ENCODE measurements at places on chromosomes 16 and 17.

DNA sequence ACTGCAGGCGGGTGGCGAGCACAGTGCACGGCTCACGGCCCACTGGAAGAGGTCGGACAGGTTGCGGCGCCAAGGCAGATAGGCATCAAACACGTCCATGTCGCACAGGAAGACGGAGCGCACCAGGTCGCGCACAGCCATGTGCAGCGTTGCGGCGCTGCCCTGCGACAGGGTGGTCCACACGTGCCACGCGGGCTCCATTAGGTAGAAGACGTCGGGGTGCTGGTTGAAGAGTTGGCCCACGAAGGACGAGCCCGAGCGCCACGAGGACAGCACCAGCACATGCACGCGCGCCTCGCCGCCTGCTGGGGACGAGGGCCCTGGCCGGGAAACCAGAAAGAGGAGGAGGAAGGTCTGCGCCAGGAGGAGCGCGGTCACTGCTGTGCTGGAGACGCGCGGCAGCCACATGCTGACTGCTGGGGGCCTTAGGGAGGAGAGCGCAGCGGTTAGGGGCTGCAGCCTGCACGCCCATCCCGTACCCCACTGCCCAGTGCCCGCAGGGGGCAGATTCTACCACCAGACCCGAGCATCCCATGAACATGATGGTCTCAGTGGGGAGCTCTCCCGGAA lies 15.0 kb upstream of the TMEM170A start:
- DNase-seq = no peak

- DNase-seq = no peak
Observed at GRCh38 chr17:69815406-69815805, 259.6 kb upstream of the KCNJ16 start.

DNA sequence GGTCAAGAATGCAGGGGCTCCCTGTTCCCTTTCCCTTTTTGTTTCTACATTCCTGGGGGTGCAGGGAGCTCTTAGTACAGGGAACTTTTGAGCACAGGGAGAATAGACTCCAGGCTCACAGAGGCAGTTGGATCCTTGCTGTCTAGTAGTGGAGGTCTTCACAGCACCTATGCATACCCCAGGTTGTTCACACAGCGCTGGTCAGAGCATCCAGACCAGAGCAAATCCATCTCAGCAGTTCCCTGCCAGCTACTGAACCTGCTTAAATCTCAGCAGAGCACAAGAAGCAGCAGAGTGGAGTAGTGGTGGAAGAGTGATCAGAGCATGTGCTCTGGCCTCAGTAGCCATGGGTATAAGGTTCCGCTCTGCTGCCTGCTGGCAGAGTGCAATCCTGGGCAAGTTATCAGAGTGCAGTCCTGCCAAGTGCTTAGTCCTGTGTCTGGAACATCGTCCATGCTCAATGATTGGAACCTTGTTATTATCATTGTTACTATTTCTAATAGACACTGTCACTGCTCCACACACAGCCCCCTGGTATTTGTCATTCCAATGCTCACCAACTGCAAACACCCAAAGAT lies 220.4 kb downstream of the CBLN1 start:
- no peak for DNase-seq

DNA sequence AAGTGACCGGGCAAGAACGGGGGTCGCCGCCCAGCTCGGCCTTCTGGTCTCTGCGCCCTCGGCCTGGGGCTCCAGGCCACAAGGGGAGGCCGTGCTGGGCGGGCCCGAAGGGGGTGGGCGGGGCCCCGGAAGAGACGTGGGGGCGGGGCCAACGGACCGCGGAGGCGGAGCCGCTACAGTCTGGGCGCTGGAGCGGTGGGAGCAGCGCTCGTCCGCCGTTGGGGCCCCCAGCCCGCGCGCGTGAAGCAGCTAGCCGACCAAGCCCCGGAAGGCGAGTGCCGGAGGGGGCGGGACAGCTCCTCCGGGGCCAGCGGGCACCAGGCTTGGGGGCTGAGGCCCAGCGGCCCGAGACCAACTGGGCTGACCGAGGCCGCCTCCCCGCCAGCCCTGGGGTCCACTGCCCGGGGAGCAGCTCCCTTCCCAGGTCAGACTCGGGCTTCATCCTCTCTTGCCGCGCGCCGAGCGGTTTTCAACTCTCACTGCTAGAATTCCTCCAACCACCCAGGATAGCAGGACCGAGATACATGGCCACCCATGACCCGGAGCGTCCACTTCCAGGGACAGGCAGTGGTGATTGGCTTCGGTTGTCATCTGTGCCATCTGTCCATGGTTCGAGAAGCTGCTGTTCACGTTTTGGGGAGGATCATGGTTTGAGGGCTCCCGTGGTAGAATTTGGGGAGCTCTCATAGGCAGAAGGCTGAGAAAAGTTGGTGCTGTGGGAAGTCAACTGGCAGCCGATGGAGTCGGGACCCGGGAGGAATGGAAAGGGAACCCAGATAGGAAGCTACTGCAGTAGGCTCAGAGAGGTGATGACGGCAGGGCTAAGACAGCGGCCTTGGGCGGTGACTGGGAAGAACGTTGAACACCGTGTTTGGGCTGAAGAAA lies 44.6 kb upstream of the LCMT1 start:
- DNase-seq = peak; percentile 55

- no peak for DNase-seq
Observed at GRCh38 chr17:47632991-47633390, 16.7 kb upstream of the KPNB1 start.

DNA sequence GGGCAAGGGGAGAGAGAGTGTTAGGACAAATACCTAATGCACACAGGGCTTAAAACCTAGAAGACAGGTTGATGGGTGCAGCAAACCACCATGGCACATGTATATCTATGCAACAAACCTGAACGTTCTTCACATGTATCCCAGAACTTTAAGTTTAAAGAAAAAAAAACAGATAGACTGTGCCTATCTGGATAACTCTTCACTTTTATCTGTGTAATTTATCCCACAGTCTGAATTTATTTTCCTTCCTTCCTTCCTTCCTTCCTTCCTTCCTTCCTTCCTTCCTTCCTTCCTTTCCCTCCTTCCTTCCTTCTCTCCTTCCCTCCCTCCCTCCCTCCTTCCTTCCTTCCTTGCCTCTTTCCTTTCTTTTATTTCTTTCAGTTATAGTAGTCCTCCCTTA lies 370.7 kb downstream of the CDH8 start:
- no peak for DNase-seq

GRCh38 chr16:9275377-9275776 lies 183.9 kb downstream of the HAPSTR1 start:
- DNase-seq = no peak

GRCh38 chr17:12229335-12229734 lies 208.7 kb downstream of the MAP2K4 start:
- DNase-seq = no peak

DNA sequence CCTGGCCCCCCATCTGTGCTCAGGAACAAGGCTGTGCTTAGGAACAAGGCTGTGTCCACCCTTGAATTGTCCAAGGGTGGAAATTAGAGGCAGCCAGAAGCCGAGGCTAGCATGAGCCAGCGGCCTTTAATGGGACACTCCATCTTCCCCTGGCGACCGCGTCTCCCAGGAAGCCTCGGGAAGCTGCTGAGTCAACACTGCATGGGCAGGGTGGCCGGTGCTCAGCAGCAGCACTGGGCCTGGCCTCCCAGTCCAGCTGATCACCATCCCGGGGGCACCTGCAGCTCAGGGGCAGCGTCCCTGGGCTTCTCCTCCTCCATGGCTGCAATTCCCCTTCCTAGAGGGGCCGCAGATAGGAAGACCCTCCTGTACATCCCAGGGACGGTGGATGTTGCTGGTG lies 180.8 kb downstream of the ENGASE start:
- no peak for DNase-seq

GRCh38 chr17:47802341-47803022 lies 19.1 kb downstream of the OSBPL7 start:
- DNase-seq = no peak

DNA sequence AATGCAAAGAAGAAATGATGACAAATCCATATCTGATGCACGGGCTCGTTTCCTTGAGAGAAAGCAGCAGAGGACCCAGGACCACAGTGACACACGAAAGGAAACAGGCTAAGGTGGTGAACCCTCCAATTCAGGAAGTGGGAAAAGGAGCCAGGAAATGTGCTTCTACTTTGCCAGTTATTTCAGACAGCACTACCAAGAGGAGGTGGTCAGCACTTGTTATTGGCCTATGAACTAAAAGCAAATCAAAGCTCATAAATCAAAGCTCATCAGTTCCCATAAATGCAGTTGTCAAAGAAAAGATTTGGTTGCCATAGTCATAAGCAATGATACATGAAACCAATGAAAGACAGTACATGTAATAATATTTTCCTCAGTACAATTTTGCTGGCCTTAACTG lies 12.6 kb upstream of the CLTC start:
- no peak for DNase-seq

DNA sequence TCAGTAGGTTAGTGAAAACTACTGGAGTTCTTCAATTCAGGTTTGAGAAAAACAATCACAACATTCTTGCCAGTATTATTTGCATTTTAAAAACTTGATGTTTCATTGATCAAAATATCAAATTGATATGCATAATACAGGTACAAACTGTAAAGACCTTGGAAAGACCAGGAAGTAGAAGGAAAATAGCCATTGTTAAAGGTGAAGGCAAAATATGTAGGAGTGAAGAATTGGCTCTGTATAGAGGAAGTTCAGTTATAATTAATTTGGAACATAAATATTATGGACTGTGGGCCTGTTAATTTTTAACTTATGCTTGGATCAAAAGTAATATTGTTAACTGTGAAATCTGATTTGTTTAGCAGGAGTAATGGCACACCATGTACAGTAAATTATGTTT lies 112.6 kb downstream of the BCAS3 start:
- no peak for DNase-seq
